ENCODE measurements at places on chromosomes 12 and 14.

DNA sequence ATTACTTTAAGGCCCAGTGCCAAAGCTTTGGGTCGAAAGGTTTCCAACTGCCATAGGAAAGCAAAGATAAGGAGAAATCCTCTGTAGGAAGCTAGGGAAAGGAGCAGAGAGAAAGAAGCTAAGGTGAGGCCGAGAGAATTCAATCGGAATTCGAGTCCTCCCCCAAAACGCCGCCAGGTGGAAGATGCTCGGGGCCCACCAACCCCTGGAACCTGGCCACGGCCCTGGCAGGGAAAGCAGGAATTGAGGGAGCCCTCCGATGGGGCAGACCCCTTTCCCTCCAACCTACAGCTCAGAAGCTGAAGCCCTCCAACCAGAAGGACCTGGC, 498 bp downstream of the GMFB start:
- peak; percentile 14 for DNase-seq

DNA sequence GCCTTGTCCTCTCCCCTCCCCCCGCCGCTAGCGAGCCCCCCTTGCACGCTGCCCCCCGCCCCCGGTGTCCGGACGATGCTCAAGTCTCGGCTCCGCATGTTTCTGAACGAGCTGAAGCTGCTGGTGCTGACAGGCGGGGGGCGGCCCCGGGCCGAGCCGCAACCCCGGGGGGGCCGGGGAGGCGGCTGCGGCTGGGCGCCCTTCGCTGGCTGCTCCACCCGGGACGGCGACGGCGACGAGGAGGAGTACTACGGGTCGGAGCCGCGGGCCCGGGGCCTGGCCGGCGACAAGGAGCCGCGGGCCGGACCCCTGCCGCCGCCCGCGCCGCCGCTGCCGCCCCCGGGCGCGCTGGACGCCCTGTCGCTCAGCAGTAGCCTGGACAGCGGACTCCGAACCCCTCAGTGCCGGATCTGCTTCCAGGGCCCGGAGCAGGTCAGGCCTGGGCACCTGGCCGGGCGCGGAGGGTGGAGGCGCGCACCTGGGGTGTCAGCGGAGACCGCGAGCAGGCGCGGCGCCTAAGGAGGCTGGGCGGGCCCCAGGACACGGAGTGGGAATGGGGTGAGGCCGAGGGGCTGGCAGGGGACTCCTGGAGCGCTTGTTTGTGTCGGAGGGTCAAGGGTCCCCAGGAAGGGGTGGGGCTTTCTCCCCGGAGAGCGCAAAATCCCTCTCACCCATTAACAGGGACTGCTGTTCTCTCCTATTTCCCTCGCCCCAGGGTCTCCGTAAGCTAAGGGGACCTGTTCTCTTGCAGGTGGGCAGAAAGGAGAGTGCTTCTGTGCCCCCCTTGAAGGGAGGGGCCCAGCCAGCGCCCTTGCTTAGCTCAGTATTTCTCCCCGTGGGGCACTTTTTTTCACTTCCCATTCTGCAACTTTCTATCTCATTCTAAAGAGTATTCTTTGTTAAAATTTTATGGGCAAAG, 810 bp downstream of the MARCHF9 start:
- DNase-seq, result no peak

DNA sequence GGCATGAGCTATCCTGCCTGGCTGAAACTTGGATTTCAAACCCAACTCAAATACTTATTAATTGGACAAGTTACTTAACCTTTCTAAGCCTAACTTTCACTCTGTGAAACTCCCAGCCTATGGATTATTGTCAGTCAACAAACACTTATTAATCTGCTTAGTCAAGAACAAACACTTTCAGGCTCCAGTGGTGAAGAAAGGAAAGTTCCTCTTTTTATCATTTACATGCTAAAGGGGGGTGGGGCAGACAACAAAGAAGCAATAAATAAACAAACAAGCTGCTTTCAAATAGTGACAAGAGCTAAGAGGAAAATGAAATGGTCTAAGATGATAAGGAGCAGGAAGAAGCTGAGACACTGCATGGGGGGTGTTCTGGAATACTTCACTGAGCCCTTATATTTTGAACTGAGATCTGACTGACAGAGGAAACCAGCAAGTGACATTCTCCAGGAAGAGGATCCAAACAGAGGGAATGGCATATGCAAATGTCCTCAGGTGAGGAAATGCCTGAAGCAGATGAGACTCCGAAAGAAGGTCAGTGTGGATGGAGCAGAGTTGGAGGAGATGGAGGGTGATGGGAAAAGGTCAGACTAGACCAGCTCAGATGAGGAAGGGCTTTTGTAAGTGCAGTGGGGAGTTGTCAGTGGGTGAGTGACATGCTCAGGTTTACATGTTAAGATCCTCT, 259.6 kb downstream of the ITPR2 start:
- no peak for DNase-seq

DNA sequence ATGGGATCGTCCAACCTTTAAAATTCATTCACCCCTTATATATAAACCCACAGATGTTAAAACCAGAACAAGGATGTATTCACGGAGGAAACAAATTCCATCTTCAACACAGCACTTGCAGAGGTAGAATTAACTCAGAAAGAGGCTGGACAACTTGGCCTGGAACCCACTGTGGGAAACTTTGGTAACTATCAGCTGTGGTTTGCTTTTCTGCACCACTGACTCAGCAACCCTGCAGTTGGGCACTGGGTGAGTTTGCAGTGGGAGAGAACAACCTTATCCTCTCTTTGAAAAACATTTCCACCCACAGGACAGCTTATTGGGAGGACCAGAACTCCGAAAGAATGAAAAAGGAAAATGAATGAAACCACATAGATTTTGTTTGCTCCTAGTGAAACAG, 66.3 kb downstream of the ZNF664 start:
- no peak for DNase-seq

GRCh38 chr12:51011955-51012354, 14.2 kb downstream of the SLC11A2 start:
- DNase-seq, result no peak

DNA sequence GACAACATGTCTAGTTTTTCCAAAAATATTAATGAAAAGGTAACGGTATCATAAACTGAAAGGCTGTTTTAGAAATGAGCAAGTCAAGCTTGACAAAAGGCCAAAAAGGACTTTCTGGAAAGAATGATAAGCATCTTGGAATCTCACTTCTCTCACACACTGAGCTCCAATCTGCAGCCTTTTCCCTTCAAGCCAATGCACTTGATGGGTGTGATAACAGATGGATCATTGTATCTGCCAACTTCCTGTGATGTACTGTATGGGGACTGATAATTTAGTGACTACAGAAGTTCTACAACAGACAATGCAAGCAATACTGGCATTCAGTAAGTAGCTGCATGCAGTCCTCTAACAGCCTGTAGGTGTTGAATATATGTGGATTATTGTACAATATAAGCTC, 147.1 kb downstream of the MED13L start:
- no peak for DNase-seq

DNA sequence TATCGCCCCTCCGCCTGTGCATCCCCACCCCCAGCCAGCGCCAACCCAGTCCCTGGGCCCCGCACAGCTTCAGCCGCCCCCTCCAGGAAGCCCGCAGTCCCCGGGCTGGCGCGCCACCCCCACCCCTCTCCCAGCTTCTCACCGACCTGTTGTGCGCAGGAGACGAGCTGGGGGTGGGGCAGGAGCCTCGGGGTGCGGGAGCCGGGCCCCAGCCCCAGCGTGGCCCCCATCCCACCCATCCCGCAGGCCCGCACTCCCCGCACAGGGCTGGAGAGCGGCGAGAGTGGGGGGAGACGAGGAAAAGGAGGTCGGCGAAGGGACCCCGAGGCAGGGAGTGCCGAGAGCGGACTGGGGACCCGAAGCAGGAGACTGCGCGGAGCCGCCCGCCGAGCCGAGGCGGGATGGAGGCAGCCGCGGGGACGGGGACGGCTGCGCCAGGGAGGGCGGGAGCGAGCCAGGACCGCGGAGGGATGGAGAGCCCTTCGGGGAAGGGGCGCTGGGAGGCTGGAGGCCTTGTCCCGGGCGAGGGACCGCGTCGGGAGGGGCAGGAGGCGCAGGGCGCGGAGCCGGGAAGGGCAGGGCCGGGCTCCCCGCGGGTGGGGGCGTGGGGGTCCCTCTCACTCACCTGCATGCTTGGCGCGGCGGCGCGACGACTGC, 498 bp downstream of the PIANP start:
- peak; percentile 5 for DNase-seq

- DNase-seq, result no peak
Measured at GRCh38 chr14:54002653-54003052, 46.0 kb upstream of the BMP4 start.

- DNase-seq, result no peak
Measured at GRCh38 chr12:14849661-14850060, 6.3 kb upstream of the ART4 start.

- no peak for DNase-seq
Measured at GRCh38 chr14:105430042-105430441, 10.4 kb downstream of the MTA1 start.

DNA sequence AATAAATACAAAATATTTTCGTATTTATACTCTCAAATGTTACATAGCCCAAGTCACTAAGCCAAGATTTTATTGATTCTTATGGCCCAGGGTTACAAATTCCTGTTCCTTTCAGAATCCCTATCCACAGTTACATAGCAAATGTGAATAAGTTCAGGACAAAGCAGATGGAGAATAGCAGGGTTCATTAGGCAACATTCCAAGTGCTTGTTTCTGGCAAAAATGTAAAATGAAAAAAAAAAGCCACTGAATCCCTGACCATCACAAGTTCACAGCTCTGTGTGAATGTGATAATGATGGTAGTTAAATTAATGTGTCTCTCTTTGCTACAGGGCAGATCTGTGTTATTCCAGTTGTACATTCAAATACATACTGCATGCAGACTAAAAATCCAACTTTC, 74.6 kb downstream of the KCNC2 start:
- DNase-seq, result no peak

DNA sequence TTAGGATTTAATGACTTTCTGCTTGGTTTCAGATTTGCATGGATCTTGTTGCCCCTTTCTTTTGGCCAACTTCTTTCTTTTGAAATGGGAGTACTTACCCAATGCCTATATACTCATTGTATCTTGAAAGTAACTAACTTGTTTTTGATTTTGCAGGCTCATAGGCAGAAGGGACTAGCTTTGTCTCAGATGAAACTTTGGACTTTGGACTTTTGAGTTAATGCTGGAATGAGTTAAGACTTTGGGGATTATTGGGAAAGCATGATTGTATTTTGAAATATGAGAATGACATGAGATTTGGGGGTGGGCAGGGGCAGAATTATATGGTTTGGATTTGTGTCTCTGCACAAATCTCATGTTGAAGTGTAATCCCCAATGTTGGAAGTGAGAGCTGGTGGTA, 657.1 kb downstream of the TMTC2 start:
- no peak for DNase-seq

GRCh38 chr14:54455363-54455762, 14.2 kb upstream of the CNIH1 start:
- DNase-seq, result no peak

- DNase-seq, result no peak
Measured at GRCh38 chr14:52354242-52354641, 40.1 kb downstream of the PTGER2 start.
